ENCODE measurements at places on chromosomes 13 and 19.

GRCh38 chr19:52369559-52370340 lies at the start of gene ZNF880:
Gene ZNF880, plus strand, starts transcription at chr19:52369923. Its CDS starts 43 bp downstream, at chr19:52369966.
- DNase-seq, result no peak

- DNase-seq, result no peak
Observed at GRCh38 chr13:98273824-98274742, 97.0 kb upstream of the RNF113B start.

DNA sequence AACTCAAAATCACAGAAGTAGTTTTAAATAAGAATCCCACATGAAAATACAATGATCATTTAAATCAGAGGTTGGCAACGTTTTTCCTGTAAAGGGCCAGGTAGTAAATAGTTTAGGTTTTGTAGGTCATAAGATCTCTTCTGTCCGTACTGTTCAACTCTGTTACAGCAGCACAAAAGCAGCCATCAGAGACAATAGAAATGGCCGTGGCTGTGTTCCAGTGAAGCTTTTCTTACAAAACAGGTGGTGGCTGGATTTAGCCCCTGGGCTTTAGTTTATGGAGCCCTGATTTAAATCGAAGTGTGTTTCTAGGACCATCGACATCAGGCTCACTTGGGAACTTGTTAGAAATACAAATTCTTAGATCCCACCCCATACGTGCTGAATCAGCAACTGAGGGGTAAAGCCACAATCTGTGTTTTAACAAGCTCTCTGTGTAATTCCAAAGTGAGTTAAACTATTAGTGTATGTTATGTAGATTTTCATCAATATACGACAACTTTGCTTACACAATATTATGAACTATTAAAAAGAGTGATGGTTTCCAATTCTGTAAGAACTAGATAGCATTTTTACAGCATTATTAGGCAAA lies 54.8 kb upstream of the MIR17HG start:
- DNase-seq, result no peak

DNA sequence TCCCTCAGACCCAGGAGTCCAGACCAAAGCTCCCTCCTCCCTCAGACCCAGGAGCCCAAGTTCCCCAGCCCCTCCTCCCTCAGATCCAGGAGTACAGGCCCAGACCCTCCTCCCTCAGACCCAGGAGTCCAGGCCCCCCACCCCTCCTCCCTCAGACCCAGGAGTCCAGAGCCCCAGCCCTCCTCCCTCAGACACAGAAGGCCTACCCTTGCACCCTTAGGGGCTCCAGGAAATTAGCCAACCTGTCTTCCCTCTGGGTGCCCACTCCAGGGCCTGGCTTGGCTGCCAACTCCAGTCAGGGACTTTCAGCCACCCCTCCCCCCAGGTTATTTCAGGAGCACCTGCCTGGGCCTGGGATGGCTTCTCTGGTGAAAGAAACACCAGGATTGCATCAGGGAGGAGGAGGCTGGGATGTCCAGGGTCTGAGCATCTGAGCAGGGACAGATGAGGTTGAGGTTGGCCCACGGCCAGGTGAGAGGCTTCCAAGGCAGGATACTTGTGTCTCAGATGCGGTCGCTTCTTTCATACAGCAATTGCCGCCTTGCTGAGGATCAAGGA lies at the start of gene FGF21:
TSS of gene FGF21 (plus strand) at position 441 of the 558 bp plus-strand sequence. CDS start 713 bp downstream, outside the sequence.
- DNase-seq, result no peak

DNA sequence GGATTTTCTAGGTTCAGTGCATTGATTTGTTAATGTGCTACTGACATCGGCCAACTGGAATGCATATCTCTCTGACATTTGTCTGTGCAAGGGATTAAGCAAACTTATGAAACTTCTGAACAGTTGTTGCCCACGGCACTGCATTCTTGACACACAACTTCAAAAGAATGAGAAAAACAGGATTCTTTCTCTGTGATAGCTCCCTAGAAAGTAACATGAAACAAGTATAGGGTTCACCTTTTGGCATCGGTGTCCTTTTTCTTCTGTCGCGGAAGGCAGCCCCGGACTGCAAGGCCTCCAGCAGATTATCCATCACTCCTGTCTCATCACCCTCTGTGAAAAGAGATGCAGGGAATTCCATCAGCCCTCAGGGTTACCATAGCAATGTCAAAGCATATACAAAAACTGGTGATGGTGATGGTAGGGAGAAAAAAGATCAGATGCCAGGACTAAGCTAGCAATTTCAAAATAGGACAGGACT lies 389.2 kb downstream of the DIAPH3 start:
- DNase-seq, result no peak

- DNase-seq, result no peak
Observed at GRCh38 chr19:5115771-5116202, 146.9 kb downstream of the KDM4B start.

GRCh38 chr13:50140581-50141374 lies 125.5 kb downstream of the KCNRG start:
- DNase-seq, result no peak

DNA sequence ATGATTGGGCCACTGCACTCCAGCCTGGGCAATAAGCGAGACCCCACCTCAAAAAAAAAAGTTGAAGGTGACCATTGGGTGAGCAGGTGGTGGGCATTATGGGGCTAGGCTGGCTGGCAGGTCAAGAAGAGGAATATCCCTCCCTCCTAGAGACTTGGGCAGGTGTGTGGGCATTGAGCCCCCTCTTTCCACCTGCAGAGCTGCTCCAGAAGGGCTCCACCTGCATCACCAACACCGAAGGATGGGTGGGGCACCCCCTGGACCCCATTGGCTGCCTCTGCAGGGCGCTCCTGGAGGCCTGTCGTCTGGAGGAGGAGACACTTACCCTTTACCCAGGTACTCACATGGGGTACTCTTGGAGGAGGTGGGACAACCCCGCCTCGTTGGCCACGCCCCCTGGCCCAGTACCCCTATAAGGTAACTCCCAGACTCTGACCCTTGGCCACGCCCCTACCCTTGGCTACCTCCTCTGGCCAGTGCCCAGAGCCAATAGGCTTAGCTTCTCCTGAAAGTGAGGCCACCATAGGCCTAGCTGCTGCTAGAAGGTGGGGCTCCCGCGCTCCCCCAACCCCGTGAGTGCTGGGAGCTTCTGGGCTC lies 21.9 kb downstream of the ZSWIM4 start:
- no peak for DNase-seq

- DNase-seq, result peak; percentile 15
Observed at GRCh38 chr13:20901668-20902437, 693 bp downstream of the XPO4 start.

GRCh38 chr13:76871432-76871831 lies 14.8 kb downstream of the KCTD12 start:
- no peak for DNase-seq

DNA sequence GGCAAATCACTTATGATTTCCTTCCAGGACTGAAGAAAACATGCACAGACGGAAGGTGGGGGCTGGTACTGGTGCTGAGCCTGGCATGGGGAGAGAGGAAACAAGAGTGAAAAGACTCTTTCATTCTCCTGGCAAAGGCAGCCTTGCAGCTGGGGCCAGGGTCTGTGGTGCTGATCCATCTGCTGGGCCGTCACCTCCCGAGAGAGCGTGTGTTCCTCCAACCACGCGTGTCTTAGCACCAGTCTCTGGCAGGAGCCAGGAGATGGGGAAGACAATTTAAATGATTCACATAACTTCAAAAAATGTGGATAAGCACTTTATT lies 23.9 kb upstream of the SPART start:
- no peak for DNase-seq

GRCh38 chr19:49741210-49741844 lies 21.8 kb downstream of the TSKS start:
- DNase-seq, result no peak

DNA sequence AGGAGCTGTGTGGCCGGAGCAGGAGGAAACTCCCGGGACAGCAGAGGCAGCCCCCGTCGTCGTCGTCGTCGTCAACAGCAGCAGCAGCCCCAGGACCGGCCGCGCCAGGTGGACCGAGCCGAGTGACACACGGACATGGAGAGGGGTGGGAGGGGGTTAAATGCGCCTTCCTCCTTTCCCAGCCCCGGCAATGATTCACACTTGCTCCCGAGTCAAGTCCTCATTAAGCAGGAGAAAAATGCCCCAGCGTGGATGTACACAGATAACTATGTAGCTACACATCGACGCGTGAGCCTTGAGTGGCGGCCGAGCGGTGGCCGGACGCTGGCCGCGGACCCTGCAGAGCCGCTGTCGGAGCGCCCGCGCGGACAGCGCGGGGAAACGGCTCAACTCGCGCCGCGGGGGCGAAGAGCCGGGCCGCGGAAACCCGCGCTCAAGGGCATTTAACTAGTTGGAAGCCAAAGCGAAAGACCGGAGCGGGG lies 645 bp downstream of the UBL3 start:
- no peak for DNase-seq

GRCh38 chr19:2338751-2339643 lies 10.5 kb downstream of the SPPL2B start:
- no peak for DNase-seq

- DNase-seq, result no peak
Observed at GRCh38 chr13:103078158-103078557, 11.9 kb upstream of the SLC10A2 start.

DNA sequence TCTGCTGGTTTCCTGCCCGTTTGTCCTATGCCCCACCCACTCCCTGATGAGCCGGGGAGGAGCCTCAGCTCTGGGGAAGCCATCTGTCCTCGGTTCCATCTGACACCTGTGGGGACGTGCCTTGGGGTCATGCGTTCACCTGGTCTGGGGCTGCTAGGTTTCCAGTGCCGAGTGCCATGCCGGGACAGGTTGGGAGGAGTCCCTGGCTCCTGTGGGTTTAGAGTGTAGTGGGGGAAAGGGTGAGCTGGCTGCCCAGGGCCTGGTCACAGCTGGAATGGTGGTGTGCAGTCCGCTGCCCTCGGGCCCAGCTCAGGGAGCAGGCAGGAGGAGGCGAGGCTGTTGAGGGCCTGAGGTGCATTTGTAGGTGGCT lies 2.5 kb downstream of the KDM4B start:
- no peak for DNase-seq

GRCh38 chr19:731000-731399 lies 19.9 kb upstream of the MISP start:
- no peak for DNase-seq

GRCh38 chr19:18304458-18305310 lies 18.2 kb downstream of the LSM4 start:
- no peak for DNase-seq

DNA sequence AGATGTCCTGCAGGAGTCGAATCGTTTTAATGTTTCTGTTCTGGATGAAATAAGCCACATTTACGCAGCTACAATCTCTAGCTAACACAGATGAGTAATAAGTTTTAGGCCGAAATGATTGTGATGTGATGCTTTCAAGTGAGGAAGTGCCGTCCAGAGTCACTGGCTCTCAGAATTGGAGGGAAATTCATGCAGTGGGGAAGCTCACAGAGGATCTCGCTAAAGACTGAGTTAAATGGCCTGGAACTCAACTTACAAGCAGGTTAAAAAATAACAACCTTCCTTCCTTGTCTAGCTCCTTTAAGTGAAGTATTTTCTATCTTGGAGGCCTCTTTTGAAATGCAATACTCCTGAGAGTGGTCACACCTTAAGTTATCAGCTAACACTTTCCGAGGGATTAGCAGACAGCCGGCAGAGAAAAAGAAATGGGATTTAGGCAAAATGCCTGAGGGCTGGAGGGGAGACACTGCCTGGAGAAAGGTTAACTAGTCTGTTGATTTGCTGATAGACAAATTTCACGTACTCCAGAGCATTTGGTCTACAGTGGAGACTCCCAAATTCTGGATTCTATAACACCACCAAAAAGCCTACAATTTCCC lies 74.2 kb downstream of the IRS2 start:
- DNase-seq, result no peak

GRCh38 chr13:30371649-30372265 lies 50.5 kb upstream of the UBE2L5 start:
- DNase-seq, result peak; percentile 21

DNA sequence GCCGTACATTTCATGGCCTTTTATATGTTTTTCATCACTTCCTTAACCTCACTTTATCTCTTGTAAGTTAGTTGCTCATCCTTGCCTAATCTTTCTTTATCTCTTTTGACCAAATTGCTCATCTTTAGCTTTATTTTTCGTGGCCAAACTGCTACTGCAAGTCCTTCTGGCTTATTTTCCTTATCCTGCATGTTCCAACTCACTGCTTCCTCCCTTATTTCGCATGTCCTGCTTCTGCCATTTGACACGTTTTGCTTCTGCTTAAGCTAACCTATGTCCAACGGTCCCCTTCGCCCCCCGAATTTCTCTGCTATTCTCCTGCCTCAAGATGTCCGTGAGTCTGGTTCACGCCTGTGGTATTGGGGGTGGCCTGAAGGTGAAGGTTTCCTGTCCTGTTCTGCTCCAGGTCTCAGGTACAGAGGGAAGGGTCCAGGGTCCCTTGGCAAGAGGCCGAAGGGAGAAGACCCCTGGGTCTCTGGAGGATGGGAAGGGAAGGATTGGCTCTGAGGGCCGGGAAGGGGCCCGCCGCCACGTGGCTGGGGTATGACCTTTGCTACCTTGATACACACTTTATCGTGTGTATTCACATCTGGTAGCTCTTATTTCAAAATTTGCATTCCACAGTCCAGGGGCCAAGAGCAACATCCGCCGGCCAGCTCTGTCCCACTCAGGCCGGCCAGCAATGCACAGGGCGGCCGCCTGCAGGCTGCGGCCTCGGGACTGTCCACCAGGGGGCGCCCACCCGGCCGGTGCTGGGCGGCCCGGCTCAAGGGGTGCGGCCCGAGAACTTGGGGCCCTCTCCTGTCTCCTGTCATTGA lies 2.9 kb upstream of the C19orf85 start:
- DNase-seq, result no peak

- DNase-seq, result no peak
Observed at GRCh38 chr19:30386551-30387143, 14.5 kb downstream of the ZNF536 start.

GRCh38 chr13:63208826-63209225 lies 1793.2 kb upstream of the PCDH20 start:
- no peak for DNase-seq

- no peak for DNase-seq
Observed at GRCh38 chr13:95557013-95557412, 4.5 kb downstream of the CLDN10 start.

- no peak for DNase-seq
Observed at GRCh38 chr19:3357271-3357991, 9.0 kb upstream of the NFIC start.

DNA sequence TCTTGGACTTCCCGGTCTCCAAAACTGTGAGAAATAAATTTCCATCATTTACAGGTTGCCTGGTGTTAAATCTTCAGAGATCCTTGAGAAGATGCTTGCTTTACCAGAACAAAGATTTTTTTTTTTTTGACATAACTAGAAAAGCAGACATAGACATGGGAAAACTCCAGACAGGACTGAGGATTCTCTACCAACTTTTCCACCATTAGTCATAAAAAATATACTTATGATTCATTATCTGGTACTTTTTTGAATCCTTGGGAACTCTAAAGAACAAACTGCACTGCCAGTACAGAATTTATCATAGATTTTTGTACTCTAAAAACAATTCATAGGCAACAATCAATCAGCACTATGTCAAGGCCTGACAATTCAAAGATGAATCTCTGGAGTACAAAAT lies 487.6 kb downstream of the EFNB2 start:
- no peak for DNase-seq

DNA sequence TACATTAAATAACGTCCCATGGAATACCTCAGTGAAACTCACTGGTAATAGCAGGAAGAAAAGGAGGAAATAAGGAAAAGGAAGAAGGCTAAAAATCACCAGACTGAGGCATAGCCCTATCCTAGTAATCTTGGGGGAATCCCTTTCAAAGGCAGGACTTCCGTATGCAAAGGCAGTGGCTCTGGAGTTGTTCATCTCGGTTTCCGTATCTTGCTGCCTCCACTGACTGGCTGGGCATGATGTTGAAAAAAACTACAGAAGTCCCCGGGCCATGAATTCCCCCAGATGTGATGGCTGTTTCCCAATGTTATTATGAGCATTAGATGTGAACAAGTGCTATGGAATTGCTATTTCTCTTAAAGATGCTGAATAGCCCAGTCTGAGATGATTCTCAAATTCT lies 5.5 kb downstream of the FPR2 start:
- no peak for DNase-seq
